ENCODE measurements at places on chromosomes 11 and 22. TPM values are rescaled to one million over a fixed set of nuclear protein-coding genes. Genes with fewer than 3 reads are reported as not detected.
A peak's percentile ranks its signal among the peaks of the same experiment; 100 is the strongest.

OR5A1 gene
- not detected for total RNA-seq

SMTNL1 gene
- not detected for total RNA-seq

ADORA2A gene
- 3.6 TPM for total RNA-seq

SUSD2 gene
- total RNA-seq: 6.6 TPM

TNNT3 gene
- 0.71 TPM for total RNA-seq

DNA sequence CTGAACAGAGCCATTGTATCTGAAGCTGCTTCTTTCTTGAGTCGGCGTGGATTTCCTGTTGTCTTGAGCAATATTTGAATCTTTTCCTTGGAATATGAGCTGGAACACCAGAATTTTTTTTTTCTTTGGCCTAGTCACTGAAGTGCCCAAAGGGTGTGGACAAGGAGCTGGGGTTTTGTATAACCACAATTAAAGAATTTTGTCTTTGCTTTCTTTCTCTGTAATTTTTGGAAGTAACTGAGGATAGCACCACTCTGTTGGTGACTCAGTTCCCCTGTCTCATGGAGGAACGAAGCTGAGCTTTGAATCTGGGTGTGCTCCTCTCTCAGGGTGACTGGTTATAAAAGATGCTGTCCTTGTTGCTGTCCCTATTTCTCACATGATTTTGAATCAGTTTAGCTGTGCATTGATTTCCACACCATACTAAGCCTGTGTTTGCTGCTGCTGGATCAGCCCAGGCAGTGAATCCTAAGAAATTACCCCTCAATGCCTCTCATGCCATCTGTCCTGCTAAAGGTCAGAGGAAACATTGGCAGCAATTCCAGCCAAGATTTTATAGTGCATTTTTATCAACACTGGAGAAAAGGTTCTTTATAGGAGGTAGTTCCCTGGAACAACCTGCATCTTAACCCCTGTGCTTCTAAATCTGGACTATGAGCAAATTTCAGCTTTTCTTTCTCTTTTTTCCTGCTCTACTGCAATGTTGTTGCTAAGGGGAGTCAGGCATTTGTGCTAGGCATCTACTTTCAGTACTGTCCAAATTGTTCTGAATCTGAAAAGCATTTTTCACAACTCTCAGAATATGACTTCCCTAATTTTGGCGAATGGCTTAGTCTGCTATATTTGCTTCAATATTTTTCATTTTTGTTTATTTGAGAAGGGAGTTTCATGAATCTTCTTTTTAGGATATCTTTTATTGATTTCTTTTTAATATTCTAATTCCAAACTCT lies 540.8 kb downstream of the SOX6 start:
- H3K4me1 ChIP-seq: no peaks in the 10 kb centered on the region
- peaks cover 9% of the 10 kb centered on the region for H3K27me3 ChIP-seq
- H3K27ac ChIP-seq: no peak overlapping the region
- H3K4me3 ChIP-seq: no peak overlapping the region
- no peaks in the 10 kb centered on the region for H3K36me3 ChIP-seq

DNA sequence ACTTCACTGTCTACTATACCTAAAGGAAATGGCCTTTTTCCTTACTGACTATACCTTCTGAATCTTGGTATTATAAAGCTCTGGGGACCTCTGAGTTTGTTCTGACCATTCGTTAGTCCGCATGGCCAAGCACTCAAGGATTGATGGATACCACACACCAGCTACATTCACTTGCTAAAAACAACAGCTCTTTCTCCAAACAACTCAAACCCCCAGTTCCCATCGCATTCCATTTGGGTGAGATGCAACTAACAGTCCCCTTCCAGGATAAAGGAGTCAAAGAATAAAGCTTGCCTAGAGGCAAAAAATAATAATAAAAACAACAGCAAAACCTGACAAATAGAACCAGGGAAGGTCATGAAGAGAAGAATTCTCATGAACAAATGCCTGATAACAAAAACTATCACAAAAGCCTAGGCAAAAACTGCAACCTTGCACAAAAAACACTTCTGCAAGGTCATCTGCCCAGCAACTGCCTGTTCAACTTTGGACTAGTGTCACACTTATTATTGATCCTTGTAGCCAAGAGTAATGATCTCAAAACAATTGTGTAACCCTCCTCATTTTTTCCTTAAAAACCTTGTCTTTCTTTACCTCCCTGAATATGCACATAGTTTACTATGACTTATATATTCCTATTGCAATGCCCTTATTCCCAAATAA lies 139.0 kb upstream of the GUCY1A2 start:
- H3K4me3 ChIP-seq: no peak overlapping the region
- no peaks in the 10 kb centered on the region for H3K36me3 ChIP-seq
- DNase-seq: no peak
- no peaks in the 10 kb centered on the region for H3K4me1 ChIP-seq

GRCh38 chr22:30208631-30209603 lies 37.6 kb downstream of the LIF start:
- DNase-seq: no peak
- peak overlapping the region; percentile 96 for H3K27ac ChIP-seq
- no peaks in the 10 kb centered on the region for H3K36me3 ChIP-seq
- no peaks in the 10 kb centered on the region for H3K27me3 ChIP-seq
- no peak overlapping the region for H3K4me3 ChIP-seq
- H3K4me1 ChIP-seq: peaks cover 99% of the 10 kb centered on the region

- no peaks in the 10 kb centered on the region for H3K27me3 ChIP-seq
- H3K4me3 ChIP-seq: no peak overlapping the region
- no peak overlapping the region for H3K27ac ChIP-seq
- DNase-seq: no peak
- peaks cover under 1% of the 10 kb centered on the region for H3K36me3 ChIP-seq
- no peaks in the 10 kb centered on the region for H3K4me1 ChIP-seq
These were observed 7.9 kb downstream of the RGL4 start for GRCh38 chr22:23698673-23699235.

DNA sequence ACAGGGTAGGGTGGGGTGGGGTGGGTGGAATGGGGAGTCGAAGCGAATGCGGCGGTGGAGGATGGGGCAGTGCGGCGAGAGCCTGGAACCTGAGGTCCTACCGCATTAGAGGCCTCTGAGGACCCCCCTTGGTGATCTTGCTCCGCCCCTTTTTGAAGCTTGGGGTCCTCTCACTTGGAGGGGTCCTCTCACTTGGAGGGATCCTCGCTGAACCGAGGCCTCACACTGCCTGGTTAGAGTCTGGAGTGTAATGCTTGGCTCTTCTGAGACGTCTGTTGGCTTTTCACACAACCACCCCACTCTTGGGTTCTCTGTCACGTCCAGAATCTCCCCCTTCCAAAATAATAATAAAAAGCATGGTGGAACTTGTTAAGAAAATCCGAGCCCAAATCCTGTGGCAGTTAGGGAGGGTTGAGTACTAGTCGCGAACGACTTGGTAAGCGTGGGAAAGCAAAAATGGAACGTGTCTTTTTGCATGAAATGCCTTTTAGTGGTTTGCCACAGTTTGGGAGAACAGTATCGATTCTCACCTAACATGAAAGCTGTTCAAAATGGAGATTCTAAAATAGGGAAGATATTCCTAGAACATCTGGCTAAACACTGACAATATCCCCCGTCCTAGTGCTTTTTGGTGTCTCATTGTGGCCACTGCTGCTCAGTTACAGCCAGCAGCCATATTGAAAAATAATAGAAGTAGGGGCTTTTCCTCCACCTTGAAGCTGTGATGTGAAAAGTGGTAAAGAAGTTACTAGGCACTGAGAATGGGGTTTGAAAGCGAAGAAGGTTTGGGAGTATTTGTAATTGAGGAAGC lies 822 bp downstream of the RBX1 start:
- no peaks in the 10 kb centered on the region for H3K27me3 ChIP-seq
- peak overlapping the region; percentile 97 for H3K4me3 ChIP-seq
- peaks cover 20% of the 10 kb centered on the region for H3K36me3 ChIP-seq
- peak overlapping the region; percentile 61 for H3K27ac ChIP-seq

- no peaks in the 10 kb centered on the region for H3K4me1 ChIP-seq
- DNase-seq: peak; percentile 26
- H3K4me3 ChIP-seq: no peak overlapping the region
- H3K27me3 ChIP-seq: no peaks in the 10 kb centered on the region
- H3K36me3 ChIP-seq: no peaks in the 10 kb centered on the region
These were observed 7.5 kb downstream of the ELMOD1 start for GRCh38 chr11:107598225-107599139.

DNA sequence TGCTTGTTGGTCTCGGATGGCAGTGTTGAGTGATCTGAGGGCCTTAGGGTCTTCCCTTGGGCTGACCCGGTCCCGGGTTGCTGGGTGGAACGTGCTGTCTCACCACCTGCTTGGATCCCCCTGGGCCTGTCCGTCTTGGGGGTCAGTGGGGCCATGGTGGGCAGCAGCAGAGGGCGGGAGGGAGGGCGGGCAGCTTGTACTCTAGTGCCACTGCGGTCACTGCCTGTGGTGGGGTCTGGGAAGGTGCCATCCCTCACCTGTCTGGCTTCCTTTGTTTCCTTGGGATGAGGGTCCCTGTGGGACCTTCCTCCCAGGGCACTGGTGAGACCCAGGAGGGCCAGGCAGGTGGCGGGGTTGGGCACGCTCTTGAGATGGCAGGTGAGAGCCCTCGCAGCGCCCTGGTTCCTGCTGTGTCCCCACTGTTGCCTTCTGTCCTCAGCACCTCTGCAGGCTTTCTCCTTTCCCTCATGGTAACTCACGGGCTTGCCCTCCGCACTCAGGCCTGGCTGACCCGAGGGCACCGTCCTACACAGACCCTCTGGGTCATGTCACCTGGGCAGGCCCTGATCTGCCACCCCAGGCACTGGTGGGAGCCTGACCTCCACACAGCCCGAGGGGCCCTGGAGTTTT lies 34.2 kb downstream of the TBC1D22A start:
- H3K4me1 ChIP-seq: peaks cover 11% of the 10 kb centered on the region
- no peak for DNase-seq
- no peaks in the 10 kb centered on the region for H3K27me3 ChIP-seq
- H3K27ac ChIP-seq: no peak overlapping the region

GRCh38 chr11:63811522-63811921 lies 1.7 kb upstream of the SPINDOC start:
- H3K27ac ChIP-seq: no peak overlapping the region
- H3K4me3 ChIP-seq: no peak overlapping the region
- peaks cover 10% of the 10 kb centered on the region for H3K4me1 ChIP-seq
- H3K27me3 ChIP-seq: no peaks in the 10 kb centered on the region
- no peak for DNase-seq

DNA sequence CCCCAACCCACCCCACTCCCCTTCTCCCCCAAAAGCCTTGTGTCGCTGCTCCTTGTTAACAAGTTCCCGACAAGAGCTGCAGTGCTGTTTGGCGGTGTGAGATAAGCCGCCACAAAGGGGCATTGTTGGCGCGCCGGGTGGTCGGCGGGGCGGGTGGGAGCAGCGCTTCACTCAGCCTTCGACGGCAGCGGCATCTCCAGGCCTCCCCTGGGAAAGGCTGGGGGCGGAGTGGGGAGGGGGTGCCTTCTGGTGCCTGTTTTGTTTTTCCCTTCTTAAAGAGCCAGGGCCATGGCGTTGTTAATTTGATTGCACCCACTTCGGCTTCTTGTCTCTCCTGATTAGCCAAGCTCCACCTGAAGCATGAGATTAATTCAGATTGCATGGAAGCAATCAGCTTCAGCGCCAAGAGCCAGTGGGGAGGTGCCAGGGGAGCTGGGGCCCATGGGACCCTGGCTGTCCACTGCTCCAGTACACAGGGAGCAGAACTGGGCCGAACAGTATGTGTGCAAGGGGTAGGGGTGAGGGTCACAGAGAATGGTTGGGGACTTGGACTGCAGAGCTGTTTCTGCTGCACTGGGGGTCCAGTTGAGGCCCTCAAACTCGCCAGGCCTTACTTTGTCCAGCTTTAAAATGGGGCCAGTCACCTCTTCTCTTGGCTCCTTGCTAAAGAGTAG lies 165.1 kb downstream of the CEP164 start:
- H3K36me3 ChIP-seq: no peaks in the 10 kb centered on the region
- H3K27me3 ChIP-seq: peaks cover 20% of the 10 kb centered on the region
- no peaks in the 10 kb centered on the region for H3K4me1 ChIP-seq
- no peak overlapping the region for H3K27ac ChIP-seq
- no peak for DNase-seq
- no peak overlapping the region for H3K4me3 ChIP-seq
